ENCODE measurements at places on chromosomes 3 and 15.

DNA sequence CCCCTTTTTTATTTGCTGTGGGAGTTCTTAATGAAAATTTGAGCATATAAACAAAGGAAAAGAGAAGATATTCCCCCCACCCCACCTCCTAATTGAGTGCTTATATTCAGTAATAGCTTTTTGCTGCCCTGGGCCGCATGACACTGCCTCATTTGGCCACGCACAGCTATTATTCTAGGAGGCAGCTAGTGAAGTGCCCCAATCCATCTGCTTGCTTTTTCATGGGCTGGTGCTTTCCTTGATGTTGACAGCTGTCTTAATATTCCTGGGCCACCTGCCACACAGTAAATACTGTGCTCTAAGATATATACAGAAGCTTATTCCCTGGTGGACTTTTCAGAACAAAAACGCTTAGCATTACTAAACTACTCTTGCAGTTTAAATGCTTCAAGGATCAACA lies 3.8 kb upstream of the CRYBG3 start:
- DNase-seq = no peak

GRCh38 chr3:111103807-111104206 lies 32.2 kb downstream of the NECTIN3 start:
- no peak for DNase-seq

DNA sequence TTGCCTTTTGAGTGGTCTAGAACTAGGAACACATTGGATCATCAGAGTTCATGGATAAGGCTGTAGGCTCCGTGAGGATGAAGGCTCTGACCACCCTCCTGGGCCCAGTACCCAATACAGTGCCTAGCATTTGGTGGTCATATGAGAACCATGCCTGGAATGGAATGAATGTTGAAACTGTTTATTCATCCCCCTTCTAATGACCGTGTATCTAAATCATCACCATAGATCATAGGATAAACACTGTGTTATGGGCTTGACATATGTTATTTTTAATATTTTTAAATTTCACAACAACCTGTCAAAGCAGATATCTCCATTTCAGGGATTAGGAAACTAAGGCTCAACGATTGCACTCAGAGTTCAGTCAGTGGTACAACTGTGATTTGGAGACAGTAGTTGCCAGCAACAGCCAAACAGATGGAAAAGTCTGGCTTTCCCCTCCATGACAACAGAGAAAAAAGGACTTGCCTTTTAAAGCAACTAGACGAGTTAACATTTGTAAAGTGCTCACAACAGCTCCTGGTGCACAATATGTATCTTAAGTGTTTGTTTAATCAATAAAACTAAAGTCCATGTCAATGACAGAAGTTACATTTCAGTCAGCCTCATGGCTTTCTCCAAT lies 89.6 kb downstream of the TMEM266 start:
- no peak for DNase-seq

DNA sequence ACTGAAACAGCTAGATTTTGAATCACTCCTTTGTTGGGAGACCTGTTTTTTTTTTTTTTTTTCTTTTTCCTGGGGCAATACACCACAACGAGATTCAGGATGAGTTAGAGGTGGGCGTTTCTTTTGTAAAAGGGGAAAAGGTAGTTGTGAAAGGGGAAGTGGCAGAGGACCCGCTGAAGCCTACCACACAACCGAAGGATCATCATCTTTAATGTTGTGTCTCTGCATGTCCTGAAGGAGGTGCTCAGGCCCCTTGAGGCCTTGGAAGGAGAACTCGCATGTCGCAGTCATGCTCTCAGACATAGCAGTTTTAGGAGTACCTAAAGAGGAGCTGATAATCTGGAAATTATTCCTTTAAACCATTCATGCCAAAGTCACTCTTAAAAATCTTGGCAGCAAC lies 137.9 kb upstream of the LRIG1 start:
- no peak for DNase-seq

DNA sequence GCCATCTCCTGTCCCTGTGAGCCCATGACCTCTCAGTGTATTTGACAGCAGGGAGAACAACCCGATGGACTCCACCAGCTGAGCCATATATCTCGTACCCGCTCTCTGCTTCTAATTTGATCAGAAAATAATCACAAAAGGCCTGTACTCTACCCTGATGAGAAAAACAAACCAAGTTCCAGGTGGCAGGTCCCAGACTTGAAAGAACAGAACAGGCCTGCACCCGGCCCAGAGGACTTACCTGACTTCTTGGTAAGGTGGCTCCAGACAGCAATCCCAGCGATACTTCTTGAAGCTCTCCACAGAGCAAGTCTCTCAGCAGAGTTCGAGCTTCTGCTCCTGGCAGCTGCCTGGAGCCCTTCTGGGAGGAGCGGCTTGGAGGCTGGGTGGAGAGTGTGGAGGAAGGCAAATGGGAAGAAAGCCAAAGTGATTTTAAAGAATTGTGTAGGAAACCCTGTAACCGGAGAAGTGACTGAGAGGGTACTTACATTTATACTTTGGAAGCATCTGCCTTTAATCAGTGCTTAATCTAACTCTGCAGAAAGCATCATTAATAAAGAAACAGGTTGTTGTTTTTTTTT lies 91.6 kb downstream of the SCN11A start:
- DNase-seq = no peak

DNA sequence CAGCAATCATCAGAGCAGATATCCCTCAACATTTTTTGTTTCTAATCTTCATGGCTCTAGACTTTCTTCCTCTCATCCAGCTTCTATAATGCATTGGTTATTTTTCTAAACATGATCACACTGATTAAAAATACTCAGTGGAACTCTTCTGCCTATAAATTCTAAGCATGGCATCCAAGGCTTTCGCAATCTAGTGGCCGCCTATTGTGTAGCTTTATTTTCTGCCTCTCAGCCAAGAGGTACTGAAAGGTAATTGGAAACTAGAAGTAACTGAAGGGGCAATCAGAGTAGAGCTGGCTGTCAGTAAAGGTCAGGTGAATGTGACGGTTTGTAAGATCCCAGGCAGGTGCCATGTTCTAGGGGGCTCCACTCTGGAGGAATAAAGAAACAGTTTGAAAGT lies 33.4 kb downstream of the OXSM start:
- no peak for DNase-seq

DNA sequence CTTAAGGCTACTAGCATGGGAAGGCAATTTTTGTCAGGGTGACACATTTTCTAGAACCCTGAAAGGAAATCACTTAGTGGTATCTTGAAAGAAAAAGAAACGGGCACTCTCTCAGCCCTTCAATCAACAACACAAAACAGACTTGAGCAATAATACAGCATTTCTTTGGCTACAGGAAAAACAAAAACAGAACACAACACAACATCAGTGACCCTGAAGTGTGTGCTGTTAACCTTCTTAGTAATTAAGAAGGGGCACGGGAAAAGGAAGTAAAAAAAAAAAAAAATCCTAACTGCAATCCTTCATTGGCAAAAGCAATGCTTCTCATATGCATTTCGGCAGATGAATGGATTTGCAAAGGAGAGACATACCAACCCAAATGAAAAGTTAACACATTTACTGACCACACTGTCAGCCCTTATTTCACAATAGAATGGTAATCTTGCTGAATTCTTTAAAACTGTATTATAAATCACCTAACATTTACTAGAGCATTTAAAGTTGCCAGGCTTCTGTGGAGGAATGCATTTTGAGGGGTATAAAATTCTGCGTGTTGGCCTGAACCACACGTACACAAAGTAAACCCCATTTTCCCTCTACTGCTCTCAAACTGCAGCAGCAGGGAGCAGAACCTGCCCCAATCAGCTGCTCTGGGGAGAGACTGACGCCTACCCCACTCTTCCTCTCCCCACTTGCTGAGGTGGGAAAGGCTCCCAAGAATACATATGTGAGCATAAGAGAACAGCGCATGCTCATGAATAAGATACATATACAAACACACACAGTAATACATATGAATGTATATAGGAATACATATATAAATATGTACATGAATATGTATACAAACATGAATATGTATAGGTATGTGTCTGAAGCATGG lies 198.5 kb downstream of the FOXP1 start:
- DNase-seq = no peak

- no peak for DNase-seq
These were observed 721 bp downstream of the CSTA start for GRCh38 chr3:122325769-122326168.

- DNase-seq = no peak
These were observed 596.7 kb downstream of the FGF12 start for GRCh38 chr3:192130534-192131132.

- no peak for DNase-seq
These were observed 52.8 kb downstream of the RGMA start for GRCh38 chr15:93035953-93036810.

DNA sequence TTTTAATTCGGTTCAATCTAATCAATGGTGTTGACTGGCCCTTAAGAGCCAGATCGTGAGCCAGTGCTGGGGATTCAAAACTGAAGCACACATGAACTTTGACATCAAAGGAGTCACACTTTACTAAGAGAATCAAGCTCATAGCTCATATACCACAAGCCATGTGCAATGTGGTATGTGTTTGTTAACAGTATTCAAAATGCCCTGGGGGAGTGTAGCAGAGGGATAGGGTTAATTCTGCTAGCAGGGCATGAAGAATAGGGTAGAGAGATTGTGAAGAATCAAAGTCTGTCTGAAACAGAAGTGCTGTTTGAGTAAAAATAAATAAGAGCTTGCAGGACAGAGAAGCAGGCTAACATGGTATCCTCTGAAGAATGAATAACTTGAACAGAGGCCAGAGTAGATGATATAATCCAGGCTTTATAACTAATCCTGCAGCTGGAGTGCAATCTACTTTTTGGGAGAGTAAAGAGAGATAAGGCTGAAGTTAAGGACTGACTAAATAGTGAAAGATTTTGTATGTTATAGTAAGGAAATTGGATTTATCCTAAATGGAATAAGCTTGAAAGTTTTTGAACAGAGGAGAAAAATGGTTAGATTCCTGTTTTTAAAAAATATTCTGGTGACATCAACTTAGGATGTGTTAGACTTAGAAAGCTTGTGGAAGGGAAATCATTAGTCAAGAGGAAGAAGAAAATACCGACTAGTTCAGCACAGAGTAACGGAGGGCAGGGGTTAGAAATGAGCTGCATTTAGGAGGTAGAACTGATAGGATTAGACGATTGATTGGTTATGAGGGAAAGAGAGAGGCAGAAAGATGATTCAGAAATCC lies 292.0 kb downstream of the NFKBIZ start:
- DNase-seq = no peak

DNA sequence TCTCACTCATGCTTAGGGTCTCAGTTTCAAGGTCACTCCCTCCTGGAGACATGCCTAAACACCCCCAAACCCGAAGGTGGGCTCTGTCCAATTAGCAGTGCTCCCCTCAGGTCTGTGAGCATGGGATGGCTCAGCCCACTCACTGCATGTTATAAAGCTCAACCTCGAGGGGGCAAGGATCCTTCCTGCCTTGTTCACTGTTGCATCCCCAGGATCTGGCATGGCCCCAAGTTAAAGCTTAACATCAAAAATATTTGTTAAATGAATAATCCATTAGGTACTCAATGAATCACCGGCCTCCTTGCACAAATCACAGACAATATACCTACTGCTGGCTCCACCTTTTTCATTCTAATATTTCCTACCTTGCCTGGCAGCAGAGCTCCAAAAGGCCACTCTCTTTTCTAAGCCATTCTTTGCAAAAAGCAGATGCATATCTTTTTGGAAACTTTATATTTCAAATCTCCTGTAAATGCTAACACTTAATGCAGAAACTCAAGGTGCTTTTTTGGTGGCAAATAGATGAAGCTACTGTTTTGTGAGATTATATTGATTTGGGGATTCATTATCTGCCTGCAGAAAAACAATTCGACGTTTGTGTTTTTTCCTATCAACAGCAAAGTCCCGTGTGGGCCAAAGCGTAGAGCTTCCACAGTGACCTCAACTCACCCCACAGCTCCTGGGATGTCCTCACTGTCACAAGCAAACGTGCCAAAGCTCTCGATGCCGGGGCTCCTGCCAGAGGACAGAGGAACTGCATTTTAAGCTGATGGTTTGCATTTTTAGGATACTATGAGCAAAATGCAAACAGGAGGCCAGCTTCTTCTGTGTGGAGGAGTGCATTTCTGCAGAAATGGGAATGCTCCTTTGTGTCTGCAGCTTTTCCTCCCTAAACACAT lies 35.4 kb downstream of the PCOLCE2 start:
- no peak for DNase-seq

DNA sequence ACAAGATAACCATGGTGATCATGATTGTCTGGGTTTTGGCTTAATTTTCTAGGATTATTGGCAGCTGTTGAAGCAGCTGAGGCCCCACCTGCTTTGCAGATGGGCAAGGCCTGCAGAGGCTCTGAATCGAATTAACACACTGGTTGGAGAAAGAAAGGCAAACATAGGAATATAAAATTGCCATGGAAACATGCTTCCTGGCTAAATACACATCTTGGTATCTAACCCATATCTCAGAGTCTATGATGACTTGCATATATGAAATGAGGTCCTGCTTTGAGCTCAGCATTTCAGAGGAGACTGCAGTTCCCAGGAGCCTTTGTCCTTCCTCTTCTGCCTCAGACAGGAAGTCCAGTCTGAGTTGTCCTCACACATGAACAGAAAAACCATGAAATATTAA lies 24.3 kb upstream of the SV2B start:
- no peak for DNase-seq

GRCh38 chr3:187044206-187044605 lies 95.1 kb downstream of the RPL39L start:
- no peak for DNase-seq

DNA sequence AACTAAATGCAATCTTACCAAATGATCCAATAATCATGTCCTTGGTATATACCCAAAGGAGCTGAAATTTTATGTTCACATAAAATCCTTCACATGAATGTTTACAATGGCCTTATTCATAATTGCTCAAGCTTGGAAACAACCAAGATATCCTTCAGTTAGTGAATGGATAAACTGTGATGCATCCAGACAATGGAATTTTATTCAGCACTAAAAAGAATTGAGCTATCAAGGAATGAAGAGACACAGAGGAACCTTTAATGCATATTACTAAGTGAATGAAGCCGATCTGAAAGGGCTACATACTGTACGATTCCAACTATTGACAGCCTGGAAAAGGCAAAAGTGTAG lies 168.4 kb downstream of the PDE8A start:
- DNase-seq = no peak

GRCh38 chr15:58748040-58748851 lies 1.3 kb downstream of the ADAM10 start:
- no peak for DNase-seq

- DNase-seq = peak; percentile 61
These were observed 71.9 kb upstream of the SPATA12 start for GRCh38 chr3:56988458-56989168.

DNA sequence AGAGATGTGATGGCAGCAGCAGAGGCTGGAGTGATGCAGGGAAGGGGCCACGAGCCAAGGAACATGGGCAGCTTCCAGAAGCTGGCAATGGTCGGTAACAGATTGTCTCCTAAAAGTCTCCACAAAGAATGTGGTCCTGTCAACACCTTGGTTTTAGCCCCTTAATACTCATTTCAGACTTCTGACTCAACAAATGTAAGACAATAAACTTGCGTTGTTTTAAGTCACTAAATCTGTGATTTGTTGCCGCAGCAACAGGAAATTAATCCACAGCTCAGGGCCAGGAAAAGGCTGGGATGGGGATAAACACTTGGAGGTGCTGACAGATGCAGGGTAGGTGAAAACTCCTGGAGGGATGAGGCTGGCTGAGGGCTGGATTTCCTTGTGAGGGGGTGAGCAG lies 69.9 kb downstream of the OXNAD1 start:
- DNase-seq = no peak

- DNase-seq = no peak
These were observed 83.7 kb downstream of the PLXNA1 start for GRCh38 chr3:127066635-127067034.

All from activated CD4-positive, CD25-positive, alpha-beta regulatory T cell treated with anti-CD3 and anti-CD28 coated beads, Interleukin-2, amount 50 U/mL, for 16 hours (primary cell).